Stimulated activated CD4-positive, alpha-beta T cell treated with anti-CD3 and anti-CD28 coated beads, TNF-alpha, amount 100 ng/mL, for 24 hours (primary cell): ENCODE measurements at places on chromosomes 3 and 15.

- peak; percentile 87 for DNase-seq
Observed at GRCh38 chr3:56801662-56802377, at the start of gene ARHGEF3. Gene ARHGEF3, minus strand, starts transcription at chr3:56801949. Its CDS starts 151 bp downstream, at chr3:56801798.

GRCh38 chr15:89780601-89781000, 4.5 kb downstream of the MESP2 start:
- DNase-seq: no peak

DNA sequence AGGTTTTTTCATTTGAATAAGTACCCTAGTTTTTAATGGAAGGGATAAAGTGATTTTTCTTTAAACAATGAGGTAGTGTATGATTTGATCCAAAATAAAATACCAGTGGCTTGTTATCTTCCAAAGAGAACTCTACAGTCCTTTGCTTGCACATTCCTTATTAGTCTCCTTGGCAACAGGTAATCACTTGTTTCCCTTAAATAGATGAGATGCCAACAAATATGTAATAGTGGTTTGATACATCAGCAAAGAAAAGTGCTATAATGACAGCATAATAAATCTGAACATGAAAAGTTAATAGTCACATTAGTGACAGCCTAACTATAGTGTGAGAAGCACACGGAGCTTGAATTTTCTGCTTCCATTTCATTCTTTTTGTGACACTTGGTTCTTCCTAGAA, 360.2 kb downstream of the ZNF385D start:
- no peak for DNase-seq

DNA sequence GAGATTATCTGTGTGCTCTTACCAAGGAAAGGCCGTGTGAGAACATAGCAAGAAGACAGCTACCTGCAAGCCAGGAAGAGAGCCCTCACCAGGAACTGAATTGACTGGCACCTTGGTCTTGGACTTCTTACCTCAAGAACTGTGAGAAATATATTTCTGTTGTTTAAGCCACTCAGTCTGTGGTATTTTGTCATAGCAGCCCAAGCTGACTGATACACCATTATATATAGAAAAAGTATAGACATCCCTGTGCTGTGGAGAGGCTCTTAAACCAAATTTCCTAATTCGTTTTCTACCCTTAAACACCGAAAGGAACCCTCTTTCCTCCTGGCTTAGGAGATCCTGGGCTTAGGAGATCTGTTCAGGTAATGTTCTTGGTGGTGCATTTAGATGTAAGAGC, 44.8 kb downstream of the CGNL1 start:
- no peak for DNase-seq

- no peak for DNase-seq
Observed at GRCh38 chr3:184333190-184333589, 4.2 kb upstream of the FAM131A start.

- no peak for DNase-seq
Observed at GRCh38 chr3:51944451-51945021, 2.4 kb downstream of the PARP3 start.

GRCh38 chr3:138230525-138230924, 43.4 kb downstream of the ARMC8 start:
- DNase-seq: no peak

DNA sequence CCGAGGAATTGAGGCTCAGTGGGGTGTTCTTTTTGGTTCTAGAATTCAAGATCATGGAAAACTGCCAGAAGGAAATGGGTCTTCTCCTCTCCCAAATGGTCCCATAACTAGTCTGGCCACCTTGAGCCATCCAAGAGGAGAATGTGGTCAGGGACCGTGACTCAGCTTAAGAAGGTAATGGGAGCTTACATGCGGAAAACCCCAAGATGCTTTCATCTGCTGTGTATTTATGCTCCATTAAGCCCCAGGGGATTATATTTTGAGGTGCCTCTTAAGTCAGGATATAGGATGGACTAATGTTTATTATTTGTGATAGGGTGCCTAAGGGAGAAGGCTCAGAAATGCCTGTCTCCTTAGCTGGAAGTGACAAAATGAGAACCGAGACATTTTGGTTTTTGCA, 39.2 kb upstream of the DLG1 start:
- no peak for DNase-seq

- DNase-seq: no peak
Observed at GRCh38 chr3:58965865-58966264, 84.0 kb downstream of the CFAP20DC start.

GRCh38 chr3:28935146-28935545, 345.7 kb upstream of the RBMS3 start:
- DNase-seq: no peak

DNA sequence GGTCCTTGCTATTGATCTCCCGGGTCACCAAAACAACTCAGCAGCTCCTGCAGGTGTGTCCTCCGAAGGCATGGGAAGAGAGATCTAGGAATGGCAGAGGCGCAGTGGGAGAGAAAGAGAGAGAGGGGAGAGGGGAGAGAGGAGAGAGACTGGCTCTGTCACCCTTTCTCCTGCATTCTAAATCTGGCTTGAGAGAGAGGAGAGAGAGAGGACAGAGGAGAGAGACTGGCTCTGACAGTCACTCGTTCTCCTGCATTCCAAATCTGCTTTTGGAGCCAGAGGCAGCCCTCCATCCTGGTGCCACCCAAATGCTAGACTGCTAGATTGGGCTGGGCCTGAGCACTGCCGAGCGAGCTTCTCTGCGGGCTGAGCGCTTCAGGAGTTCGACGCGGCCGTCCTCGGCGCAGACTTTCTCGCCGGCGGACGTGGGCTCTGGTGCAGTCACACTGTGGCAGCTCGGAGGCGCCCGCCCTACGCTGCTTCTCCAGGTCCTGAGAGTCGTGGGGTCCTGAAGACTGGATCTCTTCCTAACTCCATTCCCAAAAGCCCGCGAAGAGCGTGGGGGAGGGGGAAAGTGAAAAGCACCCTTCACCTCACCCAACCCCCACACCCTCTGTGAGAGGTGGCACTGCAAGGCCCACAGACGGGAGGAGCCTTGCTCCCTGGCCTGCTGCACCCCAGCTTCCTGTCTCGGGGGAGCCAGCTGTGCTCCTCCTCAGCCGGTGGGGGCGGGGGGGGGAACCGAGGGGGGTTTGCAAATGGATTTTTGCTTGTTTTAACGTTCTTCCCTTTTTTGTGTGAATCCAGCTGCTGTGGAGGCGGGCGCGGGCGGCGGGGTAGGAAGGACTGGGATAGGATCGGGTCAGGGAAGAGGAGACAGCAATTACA, 222.3 kb downstream of the MEIS2 start:
- no peak for DNase-seq

DNA sequence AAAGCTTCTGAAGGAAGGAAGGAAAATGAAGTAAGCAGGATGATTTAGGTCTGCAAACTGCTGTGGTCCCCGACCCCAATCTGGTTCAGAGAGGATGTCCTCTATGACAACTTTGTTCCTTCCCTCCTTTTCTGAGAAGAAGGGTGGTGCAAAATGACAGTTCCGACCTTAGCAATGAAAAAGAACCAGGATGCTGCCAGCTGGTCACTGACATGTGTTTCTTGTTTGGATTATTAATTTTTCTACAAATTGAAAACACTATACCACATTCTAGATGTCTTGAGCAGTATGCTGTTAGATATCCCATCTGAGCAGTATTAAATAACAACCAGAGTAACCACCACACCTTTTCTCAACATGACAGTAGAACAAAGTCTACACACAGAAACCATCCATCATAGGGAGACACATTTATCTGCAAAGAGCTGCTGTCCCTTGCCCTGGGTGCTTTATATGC, 27.5 kb downstream of the CDCP1 start:
- no peak for DNase-seq

- DNase-seq: no peak
Observed at GRCh38 chr3:65153850-65154512, 466.2 kb upstream of the ADAMTS9 start.

DNA sequence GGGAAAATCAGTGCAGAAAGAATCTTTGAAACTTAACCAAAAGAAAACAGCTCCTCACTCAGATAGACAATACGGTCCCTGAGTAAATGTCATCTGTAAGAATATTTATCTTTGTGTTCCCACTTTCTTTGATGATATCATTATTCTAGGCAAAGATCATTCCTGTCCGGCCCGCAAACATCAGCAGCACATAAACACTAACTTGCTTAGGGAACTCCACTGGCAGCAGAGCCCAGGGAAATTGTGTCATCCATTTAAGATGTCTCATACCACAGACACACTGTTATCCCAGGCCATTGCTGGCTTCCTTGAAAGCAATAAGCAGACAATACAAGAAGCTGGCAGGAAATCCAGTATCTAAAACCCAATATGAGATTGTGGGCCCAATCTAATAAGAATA, 20.1 kb upstream of the CD96 start:
- no peak for DNase-seq

- DNase-seq: no peak
Observed at GRCh38 chr15:74573987-74574386, 33.0 kb downstream of the ARID3B start.

GRCh38 chr3:14224895-14225294, 46.3 kb downstream of the LSM3 start:
- DNase-seq: no peak

- DNase-seq: no peak
Observed at GRCh38 chr3:154194877-154195276, 73.7 kb downstream of the ARHGEF26 start.

DNA sequence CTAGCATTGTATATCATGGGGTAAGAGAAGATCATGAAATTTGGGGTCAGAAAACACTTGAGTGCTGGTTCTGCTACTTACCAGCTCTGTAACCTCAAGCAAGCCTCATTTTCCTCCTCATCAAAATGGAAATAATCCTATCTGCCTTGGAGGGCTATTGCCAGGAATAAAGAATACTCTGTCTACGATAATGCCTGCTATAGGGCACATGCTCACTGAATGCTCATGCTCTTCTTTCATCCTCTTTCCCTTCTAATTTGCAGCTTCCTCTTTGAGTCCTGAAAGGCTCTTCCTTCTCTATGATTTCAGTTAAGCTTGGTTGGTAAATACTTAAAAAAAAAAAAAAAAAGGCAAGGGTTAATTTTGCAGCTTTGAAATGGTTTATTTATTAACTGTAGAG, 12.8 kb downstream of the RTP1 start:
- DNase-seq: no peak

- DNase-seq: no peak
Observed at GRCh38 chr15:32721596-32721995, 3.8 kb downstream of the GREM1 start.

- DNase-seq: no peak
Observed at GRCh38 chr3:14440168-14440518, 37.7 kb downstream of the SLC6A6 start.
